ENCODE measurements at places on chromosomes 6 and 20. TPM values are rescaled to one million over a fixed set of nuclear protein-coding genes. Genes with fewer than 3 reads are reported as not detected.

SLC22A16 gene
- not detected for total RNA-seq

CTAGE9 gene
- not detected for total RNA-seq

HEY2 gene
- not detected for total RNA-seq

ESF1 gene
- total RNA-seq = 4.3 TPM

NUS1 gene
- 24.3 TPM for total RNA-seq

TNFRSF6B gene
- total RNA-seq = 144 TPM

PNPLA1 gene
- total RNA-seq = not detected

IL20RA gene
- total RNA-seq = 0.26 TPM

SLC17A3 gene
- total RNA-seq = not detected

All from epithelial cell of alveolus of lung (primary cell).